Gastroesophageal sphincter (tissue), 4 donors: ENCODE measurements at places on chromosomes 7 and 10. TPM values are rescaled to one million over a fixed set of nuclear protein-coding genes. Genes with fewer than 3 reads are reported as not detected.

GRCh38 chr7:114959931-114960330 is 38.0 kb downstream of the MDFIC start:
- ATAC-seq, result no peak
- no peak overlapping the region for H3K4me3 ChIP-seq
- H3K27me3 ChIP-seq, result no peaks in the 10 kb centered on the region
- no peaks in the 10 kb centered on the region for H3K36me3 ChIP-seq

DNA sequence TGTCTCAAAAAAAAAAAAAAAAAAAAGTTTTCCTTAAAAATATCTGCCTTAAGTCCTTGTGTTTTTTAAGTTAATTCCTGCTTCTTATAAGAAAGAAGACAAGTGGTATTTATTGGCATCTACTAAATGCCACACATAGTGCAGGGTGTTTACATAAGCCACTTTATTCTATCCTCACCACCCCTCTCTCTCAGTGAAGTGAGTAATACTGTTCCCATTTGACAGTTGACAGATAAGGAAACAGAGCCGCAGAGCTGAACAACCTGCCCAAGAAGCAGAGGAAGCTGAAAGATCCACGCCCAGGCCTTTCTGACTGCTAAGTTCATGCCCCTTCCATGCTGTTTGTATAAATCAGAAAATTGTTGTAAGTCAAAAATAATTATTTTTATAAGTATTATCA is 54.1 kb downstream of the ABLIM1 start:
- H3K36me3 ChIP-seq, result no peaks in the 10 kb centered on the region
- no peak for ATAC-seq
- H3K4me1 ChIP-seq, result no peaks in the 10 kb centered on the region
- peak overlapping the region; percentile 10 for H3K27ac ChIP-seq

DNA sequence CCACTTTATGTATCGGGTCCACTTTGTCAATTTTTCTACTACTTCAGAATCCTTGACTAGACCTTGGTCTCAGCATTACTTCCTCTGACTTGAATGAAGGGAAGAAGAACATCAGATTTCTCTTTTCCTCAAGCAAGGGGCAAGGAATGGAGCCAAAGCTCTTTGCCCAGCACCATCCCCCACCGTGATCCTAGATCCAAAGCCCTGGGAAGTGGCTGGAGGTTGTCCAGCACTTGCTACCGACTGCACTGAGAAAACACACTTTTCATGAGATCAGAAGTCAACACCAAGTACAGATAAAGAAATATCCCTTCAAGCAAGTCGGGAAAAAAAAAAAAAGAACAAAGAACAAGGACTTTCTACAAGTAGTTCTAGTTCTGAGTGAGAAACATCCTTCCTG is 102.1 kb upstream of the DDC start:
- no peak overlapping the region for H3K4me3 ChIP-seq
- H3K36me3 ChIP-seq, result no peaks in the 10 kb centered on the region
- H3K4me1 ChIP-seq, result no peaks in the 10 kb centered on the region
- H3K27ac ChIP-seq, result peak overlapping the region; percentile 76

GRCh38 chr7:81573932-81574331 is 195.9 kb downstream of the HGF start:
- H3K27me3 ChIP-seq, result no peaks in the 10 kb centered on the region
- H3K27ac ChIP-seq, result no peak overlapping the region
- H3K4me3 ChIP-seq, result no peak overlapping the region
- ATAC-seq, result no peak

Gene PHYHIPL
- total RNA-seq, result 1.7 TPM

Gene BLNK
- 2.4 TPM for total RNA-seq
